Mesenchymal stem cell (in vitro differentiated cells and primary cell): ENCODE measurements at places on chromosomes 6 and 20.

- peak; percentile 44 for DNase-seq
These were observed 89.6 kb upstream of the HMGCLL1 start for GRCh38 chr6:55668591-55668990.

GRCh38 chr6:138989098-138989983 lies 1.3 kb upstream of the REPS1 start:
- DNase-seq: no peak

DNA sequence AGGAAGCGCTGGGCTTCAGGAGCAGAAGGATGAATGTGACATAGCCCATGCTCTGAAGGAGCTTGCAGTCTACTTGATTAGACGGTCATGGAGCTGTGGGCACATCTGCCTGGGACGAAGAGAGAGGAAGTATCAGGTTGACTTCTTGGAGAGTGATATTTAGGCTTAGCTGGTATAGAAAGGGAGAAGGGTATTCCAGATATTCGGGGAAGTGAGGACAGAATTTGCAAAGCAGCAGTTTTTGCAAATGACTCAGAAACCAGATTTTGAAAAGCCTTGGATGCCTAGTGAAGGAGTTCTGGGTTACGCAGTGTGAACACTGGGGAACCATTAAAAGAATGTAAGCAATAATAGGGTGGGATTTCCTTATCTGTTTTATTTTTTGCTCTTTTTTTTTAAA lies 60.7 kb downstream of the EYA4 start:
- DNase-seq: no peak

- DNase-seq: no peak
These were observed 60.1 kb upstream of the LTV1 start for GRCh38 chr6:143783077-143783476.

GRCh38 chr20:24990810-24991252 lies 1.7 kb downstream of the APMAP start:
- DNase-seq: no peak

- DNase-seq: peak; percentile 37
These were observed 2.9 kb upstream of the PRSS35 start for GRCh38 chr6:83509441-83509840.

- no peak for DNase-seq
These were observed 8.5 kb upstream of the MCM3 start for GRCh38 chr6:52293067-52293466.

GRCh38 chr20:63114006-63114692 lies 101.8 kb downstream of the YTHDF1 start:
- DNase-seq: no peak

DNA sequence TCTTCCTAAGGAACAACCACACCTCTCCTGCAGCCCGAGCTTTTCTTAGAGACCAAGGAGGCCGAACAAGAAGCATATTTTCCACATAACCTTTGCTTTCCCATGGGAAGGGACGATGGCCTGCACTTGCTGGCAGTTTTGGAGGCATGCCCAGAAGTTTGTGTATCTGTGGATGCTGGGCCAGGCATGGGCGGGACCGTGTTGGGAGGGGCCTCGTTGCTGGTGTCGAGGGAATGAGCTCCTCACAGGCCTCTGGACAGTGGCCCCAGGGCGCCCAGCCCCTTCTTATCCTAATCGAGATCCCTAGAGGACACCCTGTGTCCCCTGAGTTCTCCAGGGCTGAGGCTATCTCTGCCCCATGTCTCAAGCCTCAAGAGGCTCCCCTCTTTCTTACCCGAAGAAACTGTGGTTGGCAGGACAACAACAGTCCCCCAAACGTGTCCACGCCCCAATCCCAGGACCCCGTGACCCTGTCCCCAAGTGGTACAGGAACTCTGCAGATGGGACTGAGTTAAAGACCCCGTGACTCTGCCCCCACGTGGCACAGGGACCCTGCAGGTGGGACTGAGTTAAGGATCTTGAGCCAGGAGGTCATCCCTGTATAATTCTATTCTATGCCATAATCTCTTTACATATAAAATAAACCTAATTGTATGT lies 99.5 kb upstream of the BHLHE23 start:
- no peak for DNase-seq

GRCh38 chr6:78631976-78632375 lies 235.4 kb upstream of the IRAK1BP1 start:
- no peak for DNase-seq

GRCh38 chr6:129679758-129680157 lies 30.2 kb downstream of the ARHGAP18 start:
- no peak for DNase-seq

DNA sequence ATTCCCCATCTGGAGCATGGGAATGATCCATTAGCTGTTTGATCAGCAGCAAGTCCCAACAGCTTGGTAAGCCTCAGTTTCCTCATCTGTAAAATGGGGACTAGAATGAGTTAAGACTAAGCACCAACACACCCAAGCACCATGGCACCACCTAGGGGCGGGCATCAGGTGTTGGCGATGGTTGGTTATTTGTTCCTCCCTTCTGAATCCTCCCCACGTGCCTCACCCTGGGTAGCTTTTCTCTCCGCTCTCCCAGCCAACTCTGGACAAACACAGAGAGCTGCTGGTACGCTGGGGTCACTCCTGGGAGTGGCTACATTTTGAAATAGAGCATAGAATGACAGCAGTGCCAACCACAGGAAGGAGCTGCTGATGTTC lies 13.3 kb upstream of the ITPR3 start:
- no peak for DNase-seq

GRCh38 chr6:72842140-72842539 lies 220.3 kb downstream of the KCNQ5 start:
- DNase-seq: no peak

GRCh38 chr6:106475284-106475683 lies 114.8 kb downstream of the CRYBG1 start:
- no peak for DNase-seq

- DNase-seq: peak; percentile 18
These were observed at the start of gene TMEM74B for GRCh38 chr20:1184638-1185315. Gene TMEM74B, minus strand, starts transcription at chr20:1184981. Its CDS starts 1,180 bp downstream, at chr20:1183801.

GRCh38 chr6:36104836-36105235 lies 25.5 kb upstream of the MAPK13 start:
- DNase-seq: no peak

DNA sequence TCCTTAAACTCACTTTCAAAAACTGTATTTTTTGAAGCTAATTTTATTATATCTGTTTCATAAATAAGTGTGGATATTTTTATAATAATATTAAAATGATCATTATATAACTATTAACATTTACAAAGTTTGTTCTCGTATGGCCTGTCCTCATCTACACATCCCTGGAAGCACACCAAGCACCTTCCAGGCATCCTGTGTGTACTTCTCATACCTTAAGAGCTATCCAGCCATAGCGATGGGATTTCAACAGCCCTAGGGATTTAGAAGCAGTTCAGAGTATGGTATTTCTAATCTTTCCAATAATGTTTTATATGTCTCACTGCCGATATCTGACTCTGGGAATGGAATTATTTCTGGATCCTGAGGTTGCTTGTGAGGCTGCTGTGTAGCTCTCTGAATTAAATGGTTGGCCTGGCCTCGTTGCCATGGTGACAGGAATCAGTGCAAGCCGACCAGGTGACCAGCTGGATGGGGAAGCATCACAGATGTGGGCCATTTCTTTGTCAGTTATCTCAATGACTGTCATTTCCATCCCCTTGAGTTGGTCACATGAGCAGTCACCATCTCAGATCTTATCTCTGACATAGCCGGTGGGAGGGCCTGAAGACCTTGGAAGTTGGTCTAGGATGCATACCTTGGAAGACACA lies 265.2 kb upstream of the RIN2 start:
- no peak for DNase-seq

- no peak for DNase-seq
These were observed 78.3 kb downstream of the TBX18 start for GRCh38 chr6:84685983-84686584.

GRCh38 chr20:6636209-6637159 lies 131.0 kb upstream of the BMP2 start:
- DNase-seq: peak; percentile 82

GRCh38 chr20:47196091-47197081 lies 160.1 kb downstream of the ZMYND8 start:
- peak; percentile 56 for DNase-seq

DNA sequence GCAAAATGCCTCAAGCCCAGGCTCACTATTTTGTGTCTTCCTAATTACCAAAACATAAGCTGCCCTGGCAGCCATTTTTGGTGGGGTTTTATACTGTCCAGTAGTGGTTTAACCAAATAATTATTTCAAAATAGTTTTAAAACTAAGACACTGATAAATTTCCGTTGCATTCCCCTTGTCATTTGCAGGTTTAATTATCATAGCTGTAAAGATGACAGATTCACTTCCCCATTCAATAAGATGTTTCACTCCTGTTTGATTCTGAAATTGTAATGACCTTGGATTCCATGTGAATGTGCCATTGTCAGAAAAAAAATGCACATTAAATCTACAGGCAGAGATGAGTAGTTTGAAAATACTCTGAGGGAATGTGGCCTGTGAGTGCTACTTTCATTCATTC lies 172.0 kb downstream of the COL9A1 start:
- no peak for DNase-seq

DNA sequence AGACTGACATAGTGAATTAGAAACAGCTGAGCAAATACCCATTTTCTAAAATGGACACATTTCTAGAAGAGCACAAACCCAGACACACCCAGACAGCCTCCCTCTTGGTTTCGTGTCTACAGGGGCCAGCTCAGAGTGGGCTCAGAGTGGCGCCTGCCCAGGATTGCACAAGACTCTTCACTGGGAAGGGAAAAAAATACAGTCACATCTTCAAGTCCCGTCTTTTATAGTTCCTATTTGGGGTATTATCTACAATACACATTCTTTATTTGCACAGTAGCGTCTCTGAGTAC lies 246.1 kb upstream of the AFDN start:
- DNase-seq: no peak

DNA sequence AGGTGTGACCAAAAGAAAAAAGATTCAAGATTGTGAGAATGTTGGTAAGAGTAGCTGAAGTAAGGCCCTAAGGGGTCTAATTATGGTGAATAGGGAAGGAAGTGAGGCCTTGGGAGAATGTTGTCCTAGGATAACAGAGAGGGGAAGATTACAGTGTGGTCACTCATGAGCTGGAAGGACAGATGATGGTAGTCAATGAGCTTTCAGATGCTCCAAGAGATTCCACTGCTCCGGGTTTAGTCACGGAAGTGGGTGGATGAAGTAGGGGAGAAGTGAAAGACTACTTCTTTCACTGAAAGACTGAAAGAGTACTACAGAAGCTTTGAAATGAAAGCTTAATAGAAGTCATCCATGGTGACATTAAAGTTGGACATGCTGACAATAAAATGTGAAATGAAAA lies 108.5 kb downstream of the MMS22L start:
- DNase-seq: no peak

- DNase-seq: no peak
These were observed 109.3 kb upstream of the FAM83B start for GRCh38 chr6:54737247-54737646.

DNA sequence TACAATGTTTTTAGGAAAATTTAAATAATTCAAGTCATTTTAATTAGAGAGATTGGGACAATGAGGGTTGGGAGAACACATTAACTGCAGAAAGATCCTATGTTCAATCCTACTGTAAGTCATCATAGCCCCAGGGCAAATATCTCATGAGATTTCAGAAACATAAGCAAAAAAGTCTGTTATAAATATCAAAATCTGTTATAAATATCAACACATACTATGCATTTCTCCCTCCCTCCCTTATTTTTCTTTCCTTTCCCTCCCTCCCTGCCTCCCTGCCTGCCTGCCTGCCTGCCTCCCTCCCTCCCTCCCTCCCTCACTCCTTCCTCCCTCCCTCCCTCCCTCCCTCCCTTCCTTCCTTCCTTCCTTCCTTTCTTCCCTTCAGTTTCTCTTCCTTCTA lies 267.3 kb upstream of the SASH1 start:
- no peak for DNase-seq

- no peak for DNase-seq
These were observed 230.1 kb downstream of the PREX1 start for GRCh38 chr20:48597521-48598302.

GRCh38 chr6:73585566-73586415 lies 65.0 kb upstream of the EEF1A1 start:
- DNase-seq: peak; percentile 96

DNA sequence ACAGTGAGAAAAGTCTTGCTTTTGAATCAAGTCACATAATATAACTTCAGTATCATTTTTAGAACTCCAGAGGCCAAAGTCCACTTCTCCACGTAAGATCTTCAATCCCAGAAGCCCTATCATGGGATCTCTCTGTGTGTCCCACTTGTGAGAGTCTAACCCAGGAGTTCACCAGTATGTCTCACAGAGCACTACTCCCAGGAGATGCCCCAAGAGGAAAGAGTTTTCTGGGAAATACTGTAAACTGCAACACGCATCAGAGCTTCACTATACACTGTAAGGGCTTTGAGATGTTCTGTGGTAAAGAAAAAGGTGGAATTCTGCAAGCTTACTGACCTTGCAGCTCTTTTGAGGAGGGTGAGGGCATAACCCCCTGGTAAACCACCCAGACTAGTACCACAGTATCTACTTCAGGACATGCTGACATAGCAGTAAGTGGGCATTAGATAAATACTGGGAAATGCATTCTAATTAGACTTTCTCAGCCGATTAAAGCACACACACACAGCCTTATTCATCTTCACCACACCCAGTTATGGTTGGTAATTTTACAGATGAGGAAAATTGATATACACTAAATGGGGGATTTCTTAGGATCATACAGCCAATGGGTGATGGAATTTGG lies 12.3 kb downstream of the DCBLD1 start:
- peak; percentile 83 for DNase-seq

DNA sequence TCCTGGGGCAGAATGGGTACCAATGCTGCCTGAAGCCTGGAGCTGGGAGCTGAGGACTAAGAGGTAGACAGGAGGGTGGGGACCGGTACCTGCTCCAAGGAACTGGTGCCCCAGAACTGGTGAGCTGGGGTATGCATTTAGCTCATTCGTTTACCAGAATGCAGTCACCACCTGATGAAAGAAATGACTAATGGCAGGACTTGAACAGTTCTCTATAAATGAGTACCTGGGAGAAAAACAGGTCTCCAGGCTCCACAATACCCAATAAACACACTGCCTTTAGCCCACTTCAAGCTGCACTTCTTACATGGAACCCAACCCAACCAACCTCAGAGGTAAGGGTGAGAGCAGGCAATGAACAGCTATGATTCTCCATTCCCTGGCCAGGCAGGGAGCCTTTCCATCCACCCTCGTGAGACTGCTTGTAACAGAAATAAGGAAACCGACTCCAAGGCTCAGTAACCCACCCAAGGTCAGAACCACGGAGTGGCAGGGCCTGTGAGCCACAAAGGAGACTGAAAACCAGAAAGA lies 15.4 kb downstream of the FKBP1A start:
- DNase-seq: no peak

DNA sequence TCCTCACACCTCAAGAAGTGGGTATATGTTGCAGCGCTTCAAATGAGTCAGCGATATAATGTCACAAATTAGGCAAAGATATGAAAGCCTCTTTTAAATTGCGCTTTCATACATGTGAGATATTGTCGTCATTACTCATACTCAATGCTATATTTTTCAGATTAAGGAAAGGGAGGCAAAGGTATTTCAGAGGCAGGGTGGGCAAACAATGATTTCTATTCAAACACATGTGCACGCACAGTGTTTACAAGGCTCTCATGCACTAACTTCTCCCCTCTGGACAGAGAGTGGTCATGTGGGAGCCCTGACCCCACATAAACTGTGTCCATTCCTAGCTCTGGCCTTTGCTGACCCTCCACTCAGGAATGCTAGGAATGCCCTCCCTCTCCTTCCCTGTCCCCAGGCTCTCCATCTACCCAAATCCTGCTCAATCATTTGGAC lies 112.1 kb upstream of the TMEM170B start:
- DNase-seq: no peak
